Fibroblast of the conjunctiva (primary cell): ENCODE measurements at places on chromosomes 3 and 15.

DNA sequence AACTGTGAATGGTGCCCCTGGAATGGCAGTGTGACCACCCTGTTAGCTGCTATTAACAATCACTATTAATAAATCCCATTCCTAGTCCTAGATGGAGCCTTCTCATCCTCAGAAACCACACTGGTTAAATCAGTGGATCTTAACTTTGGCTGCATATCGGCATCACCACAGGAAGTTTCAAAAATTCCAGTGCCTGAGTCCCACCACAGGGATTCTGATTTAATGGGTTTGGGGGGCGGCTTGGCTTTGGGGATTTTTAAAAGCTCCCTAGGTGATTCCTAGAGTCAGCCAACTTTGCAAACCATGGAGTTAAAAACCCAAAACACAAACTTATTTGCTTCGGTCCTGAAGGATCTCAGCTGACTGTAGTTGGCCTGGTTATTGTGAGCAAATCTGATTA, 3.1 kb downstream of the FAM107A start:
- DNase-seq, result no peak

GRCh38 chr3:35088943-35089342, 550.4 kb upstream of the ARPP21 start:
- no peak for DNase-seq

GRCh38 chr3:65484964-65485363, 553.8 kb downstream of the MAGI1 start:
- DNase-seq, result no peak

GRCh38 chr3:148643389-148643840, 54.3 kb upstream of the AGTR1 start:
- peak; percentile 30 for DNase-seq

GRCh38 chr15:52857471-52857870, 67.3 kb upstream of the ONECUT1 start:
- DNase-seq, result no peak

DNA sequence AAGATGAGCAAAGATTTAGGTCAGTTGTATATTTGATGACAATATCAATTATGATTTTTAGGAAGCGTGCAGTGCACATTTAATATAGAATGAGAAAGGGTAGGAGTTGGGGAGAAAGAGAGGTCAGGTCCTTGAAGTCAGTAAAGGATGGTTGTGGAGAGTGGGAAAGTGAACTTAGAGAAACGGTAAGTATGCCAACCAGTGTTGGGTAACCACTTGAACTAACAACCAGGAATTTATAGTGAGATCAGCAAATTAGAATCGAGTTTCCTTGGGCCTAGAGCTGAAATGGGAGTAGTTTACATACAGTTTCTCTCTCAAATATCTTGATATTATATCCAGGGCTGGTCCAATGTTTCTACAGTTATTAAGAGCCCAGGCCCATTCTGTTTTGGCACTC, 188.5 kb upstream of the RBMS3 start:
- no peak for DNase-seq

GRCh38 chr15:44537735-44538240, 841 bp downstream of the EIF3J start:
- no peak for DNase-seq

DNA sequence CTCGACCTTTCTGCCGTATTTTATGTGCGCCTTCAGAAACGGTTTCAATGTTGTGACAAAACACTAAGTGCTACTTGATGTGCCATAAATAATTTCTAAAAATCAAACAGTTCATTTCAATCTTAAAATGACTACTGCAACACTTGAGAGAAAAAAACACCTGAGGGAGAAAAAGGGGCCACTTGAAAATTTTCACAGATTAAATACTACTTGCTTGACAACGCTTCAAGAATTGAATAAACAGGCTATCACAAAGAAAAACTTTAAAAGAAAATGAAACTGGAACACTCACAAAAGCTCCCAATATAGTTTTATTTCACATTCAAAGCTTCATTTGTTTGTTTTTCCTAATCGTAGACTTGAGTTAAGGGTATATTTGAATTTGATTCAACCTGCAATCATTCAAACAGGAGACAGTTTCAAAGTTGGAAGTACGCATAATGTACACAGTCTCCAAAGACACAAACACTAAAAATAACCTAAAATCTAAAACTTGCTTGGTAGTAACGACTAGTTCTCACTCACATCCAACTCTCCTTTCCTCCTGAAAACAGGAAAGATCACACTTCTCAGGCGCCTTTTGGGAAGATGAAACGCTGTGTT, 380.7 kb downstream of the ERC2 start:
- no peak for DNase-seq

- DNase-seq, result no peak
Observed at GRCh38 chr3:66409771-66410754, 90.8 kb downstream of the LRIG1 start.

DNA sequence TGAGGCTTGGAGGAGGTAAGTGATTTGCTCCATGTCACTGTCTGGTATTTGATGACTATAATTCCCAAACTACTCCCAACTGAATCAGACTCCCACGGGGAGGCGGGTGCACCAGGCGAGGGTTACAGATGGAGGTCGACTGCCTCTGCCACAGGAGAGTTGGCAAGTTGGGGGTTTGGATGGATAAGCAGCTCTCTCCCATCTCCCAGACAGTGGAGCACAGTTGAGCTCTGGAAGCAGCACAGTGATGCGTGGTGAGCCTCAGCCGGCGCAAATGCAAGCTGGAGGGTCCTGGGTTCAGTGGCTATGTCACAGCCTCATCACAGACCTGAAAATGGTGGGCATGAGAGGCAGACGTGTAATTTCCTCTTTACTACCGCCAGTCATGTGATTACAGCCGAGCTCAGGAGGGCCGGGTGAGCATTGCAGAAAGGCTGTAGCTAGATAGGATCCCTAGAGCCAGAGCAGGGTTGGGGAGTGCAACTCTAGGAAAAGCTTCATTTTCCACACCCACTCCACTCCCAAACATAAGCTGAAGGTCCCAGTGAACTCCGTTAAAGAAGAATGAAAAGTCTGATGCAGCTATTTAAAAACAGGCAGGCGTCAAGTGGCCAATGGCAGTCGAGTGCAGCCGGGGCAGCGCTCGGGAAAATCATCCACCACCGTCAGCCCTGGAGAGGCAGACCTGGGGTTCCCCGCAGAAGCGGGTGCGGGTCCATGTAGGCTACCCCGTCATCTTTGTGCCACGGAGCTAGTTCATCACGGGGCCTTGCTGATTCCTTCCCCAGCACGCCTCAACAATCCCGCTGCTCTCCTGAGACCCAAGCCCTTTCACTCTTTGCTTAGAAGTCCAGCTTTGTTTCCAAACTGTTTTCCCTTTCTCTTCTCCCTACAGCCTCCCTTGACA, 33.3 kb upstream of the VPS8 start:
- no peak for DNase-seq

DNA sequence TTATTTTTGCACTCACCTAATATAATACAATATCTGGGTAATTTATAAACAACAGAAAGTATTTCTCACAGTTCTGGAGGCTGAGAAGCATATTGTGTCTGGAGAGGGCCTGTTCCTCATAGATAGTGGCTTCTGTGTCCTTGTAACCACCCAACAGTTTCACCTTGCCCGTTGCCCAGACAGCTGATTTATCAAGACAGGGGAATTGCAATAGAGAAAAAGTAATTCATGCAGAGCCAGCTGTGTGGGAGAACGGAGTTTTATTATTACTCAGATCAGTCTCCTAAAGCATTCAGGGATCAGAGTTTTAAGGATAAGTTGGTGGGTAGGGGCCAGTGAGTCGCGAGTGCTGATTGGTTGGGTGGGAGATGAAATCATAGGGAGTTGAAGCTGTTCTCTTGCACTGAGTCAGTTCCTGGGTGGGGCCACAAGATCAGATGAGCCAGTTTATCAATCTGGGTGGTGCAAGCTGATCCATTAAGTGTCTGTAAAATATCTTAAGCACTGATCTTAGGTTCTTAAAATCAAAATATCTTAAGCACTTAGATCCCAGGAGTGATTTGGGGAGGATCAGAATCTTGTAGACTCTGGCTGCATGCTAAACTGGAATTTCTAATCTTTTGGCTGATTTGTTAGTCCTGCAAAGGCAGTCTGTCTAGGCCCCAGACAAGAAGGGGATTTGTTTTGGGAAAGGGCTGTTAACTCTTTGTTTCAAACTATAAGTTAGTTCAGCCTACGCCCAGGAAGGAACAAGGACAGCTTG, 33.9 kb upstream of the C15orf39 start:
- peak; percentile 37 for DNase-seq

DNA sequence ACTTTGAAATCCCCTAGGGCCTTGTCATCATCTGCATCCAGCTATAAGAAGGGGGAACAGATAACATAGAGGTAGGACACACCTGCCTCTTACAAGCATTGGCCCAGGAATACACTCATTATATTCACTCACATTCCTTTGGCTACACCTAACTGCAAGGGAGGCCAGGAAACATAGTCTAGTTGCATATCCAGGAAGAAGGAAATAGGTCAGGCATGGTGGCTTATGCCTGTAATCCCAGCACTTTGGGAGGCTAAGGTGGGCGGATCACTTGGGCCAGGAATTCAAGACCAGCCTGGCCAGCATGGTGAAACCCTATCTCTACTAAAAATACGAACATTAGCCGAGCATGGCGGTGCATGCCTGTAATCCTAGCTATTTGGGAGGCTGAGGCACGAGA, 48.8 kb downstream of the GTPBP8 start:
- DNase-seq, result no peak

- no peak for DNase-seq
Observed at GRCh38 chr3:37236024-37236423, 61.6 kb upstream of the LRRFIP2 start.

GRCh38 chr15:35958021-35958420, 412.1 kb upstream of the DPH6 start:
- no peak for DNase-seq

- DNase-seq, result no peak
Observed at GRCh38 chr3:74511078-74511477, 103.4 kb downstream of the CNTN3 start.

DNA sequence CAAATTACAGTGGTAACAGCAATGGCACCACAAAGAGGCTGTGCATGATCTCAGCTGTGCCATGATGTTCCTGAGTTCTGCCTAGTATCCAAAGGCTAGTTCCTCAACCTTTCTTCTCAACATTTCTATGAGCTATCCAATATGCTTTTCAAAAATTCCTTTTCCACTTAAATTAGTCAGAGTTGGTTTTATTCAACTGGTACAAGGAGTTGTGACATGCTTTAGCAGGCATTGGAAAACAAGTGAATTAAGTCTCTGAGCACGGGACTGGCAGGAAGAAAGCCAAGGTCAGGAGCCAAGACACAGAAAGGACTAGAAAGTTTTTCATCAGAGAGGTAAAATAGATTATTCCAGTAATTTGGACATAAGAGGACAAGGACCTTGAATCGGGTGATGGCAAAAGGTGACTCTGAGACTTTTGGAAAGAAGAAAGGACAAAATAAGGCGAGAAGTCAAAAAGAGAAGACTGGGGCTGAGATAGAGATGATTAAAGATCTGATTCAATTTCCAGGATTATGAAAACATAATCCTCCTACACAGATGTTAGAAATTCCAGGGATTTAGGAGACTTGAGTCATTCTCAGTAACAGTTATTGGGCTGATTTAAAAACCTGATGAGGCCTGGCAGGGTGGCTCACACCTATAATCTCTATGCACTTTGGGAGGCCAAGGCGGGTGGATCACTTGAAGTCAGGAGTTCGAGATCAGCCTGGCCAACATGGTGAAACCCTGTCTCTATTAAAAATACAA, 36.1 kb downstream of the PBRM1 start:
- no peak for DNase-seq

GRCh38 chr3:24154781-24155180, 209.7 kb downstream of the NR1D2 start:
- DNase-seq, result no peak

DNA sequence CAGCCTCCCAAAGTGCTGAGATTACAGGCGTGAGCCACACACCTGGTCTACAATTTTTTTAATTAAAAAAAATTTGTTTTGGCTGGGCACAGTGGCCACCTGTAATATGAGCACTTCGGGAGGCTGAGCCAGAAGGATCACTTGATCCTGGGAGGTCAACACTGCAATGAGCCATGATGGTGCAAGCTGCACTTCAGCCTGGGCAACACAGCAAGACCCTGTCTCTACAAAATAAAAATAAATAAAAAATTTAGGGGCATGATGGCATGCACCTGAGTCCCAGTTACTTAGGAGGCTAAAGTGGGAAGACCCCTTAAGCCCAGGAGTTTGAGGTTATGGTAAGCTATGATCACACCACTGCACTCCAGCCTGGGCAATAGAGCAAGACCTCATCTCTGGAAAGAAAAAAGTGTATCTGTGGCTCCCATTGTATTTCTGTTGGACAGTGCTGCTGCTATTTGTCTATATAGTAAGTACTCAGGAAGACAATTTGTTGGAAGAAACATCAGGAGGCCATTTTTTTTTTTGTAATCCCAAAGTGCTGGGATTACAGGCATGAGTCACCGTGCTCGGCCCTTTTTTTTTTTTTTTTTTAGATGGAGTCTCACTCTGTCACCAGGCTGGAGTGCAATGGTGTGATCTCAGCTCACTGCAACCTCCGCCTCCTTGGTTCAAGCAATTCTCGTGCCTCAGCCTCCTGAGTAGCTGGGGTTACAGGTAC, 27.5 kb upstream of the SH3BP5 start:
- DNase-seq, result no peak

- no peak for DNase-seq
Observed at GRCh38 chr3:49222002-49222401, 50.6 kb downstream of the KLHDC8B start.

GRCh38 chr15:68644083-68644904, 65.5 kb downstream of the CORO2B start:
- DNase-seq, result peak; percentile 78
